ENCODE measurements at places on chromosomes 7 and 10. TPM values are rescaled to one million over a fixed set of nuclear protein-coding genes. Genes with fewer than 3 reads are reported as not detected.

FBXW4 gene
- 20.1 TPM for total RNA-seq

C1QL3 gene
- total RNA-seq, result not detected

AP5Z1 gene
- 42.2 TPM for total RNA-seq

MRC1 gene
- total RNA-seq, result not detected

MMRN2 gene
- 1.6 TPM for total RNA-seq

GIMAP1 gene
- total RNA-seq, result not detected

SPAG6 gene
- not detected for total RNA-seq

NFE2L3 gene
- total RNA-seq, result 9.5 TPM

INPP5F gene
- 10.8 TPM for total RNA-seq

OIT3 gene
- not detected for total RNA-seq

VGF gene
- total RNA-seq, result 19.2 TPM

SLC16A12 gene
- 0.21 TPM for total RNA-seq

MORN4 gene
- 7.8 TPM for total RNA-seq

NCAPG2 gene
- total RNA-seq, result 39.5 TPM

ZFAND2A gene
- total RNA-seq, result 53.8 TPM

BAIAP2L1 gene
- total RNA-seq, result 45.8 TPM

PLXNA4 gene
- 0.79 TPM for total RNA-seq

AFAP1L2 gene
- total RNA-seq, result 21.7 TPM

CALML5 gene
- not detected for total RNA-seq

CFAP70 gene
- 0.07 TPM for total RNA-seq

AQP1 gene
- 0.67 TPM for total RNA-seq

HYAL4 gene
- not detected for total RNA-seq

CEP41 gene
- total RNA-seq, result 10.4 TPM

BUB3 gene
- total RNA-seq, result 164 TPM

PIK3CG gene
- total RNA-seq, result not detected

SPDYE2 gene
- not detected for total RNA-seq

DNAJB6 gene
- 142 TPM for total RNA-seq

MRLN gene
- not detected for total RNA-seq

ZNF503 gene
- total RNA-seq, result 6.6 TPM

CALCR gene
- not detected for total RNA-seq

CTAGE4 gene
- total RNA-seq, result not detected

KNDC1 gene
- 1.3 TPM for total RNA-seq

ZNF117 gene
- 0.23 TPM for total RNA-seq

CPA1 gene
- not detected for total RNA-seq

MBL2 gene
- not detected for total RNA-seq

ZNF786 gene
- 6.9 TPM for total RNA-seq

CROT gene
- 6.4 TPM for total RNA-seq

LIPN gene
- not detected for total RNA-seq

FGFR2 gene
- total RNA-seq, result 0.44 TPM

PON1 gene
- 1.0 TPM for total RNA-seq

SPDYE11 gene
- not detected for total RNA-seq

NUTM2E gene
- 0.31 TPM for total RNA-seq

OPN4 gene
- total RNA-seq, result not detected

ARL5B gene
- 6.5 TPM for total RNA-seq

UCMA gene
- not detected for total RNA-seq

TMEM213 gene
- total RNA-seq, result not detected

ANKRD61 gene
- 0.51 TPM for total RNA-seq

Measured in A549 treated with Mapracorat at 1 μM for 4 hours (cell line).